ENCODE measurements at places on chromosomes 12 and 14.

GRCh38 chr14:53534841-53535240 is 381.7 kb upstream of the DDHD1 start:
- DNase-seq: no peak

DNA sequence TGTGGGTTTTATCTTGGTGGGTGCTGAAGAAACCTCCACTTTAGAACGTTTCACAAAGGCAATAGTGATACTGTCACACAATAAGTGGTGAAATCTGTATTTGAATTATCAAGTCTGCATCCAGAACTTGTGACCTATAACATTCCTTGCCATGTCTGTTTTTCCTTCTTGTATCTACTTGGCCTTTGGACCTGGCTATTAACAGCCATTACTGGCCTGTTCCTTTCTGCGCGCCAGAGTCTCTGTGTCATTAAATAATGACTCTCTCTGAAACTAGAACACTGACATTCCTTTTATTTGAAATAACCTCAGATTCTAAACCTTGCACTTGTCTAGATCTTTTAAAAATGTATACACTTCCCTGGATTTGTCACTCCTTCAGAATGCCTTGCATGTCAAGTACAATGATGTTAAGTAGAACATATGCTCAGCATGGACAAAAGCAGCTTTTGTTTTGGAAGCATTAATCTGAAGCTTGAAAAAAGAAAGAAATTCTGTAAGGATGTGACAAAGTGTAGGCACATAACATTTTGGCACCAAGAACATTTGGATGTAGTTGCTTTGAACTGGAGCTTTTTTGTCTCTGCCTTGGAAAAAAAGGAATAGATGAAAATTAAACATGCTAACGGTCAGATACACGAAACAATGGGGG is 95.5 kb upstream of the RPL10L start:
- DNase-seq: no peak

DNA sequence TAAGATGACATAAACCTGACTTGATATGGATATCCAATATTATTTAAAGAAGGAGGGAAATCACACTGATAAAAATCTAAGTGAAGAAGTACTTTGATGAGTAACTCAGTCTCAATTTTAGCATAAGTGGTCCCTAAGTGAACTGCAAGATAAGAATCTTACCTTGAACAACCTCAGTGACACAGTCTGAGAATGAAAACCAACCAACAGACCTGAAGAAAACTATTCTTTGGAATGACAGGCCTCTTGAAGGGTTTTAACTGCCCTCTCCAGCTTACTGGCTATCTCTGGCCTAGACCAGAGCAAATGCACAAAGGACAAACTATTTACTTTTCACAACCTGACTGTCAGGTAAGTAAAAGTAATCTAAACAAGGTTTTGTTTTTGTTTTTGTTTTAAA is 44.7 kb downstream of the CPM start:
- peak; percentile 23 for DNase-seq

DNA sequence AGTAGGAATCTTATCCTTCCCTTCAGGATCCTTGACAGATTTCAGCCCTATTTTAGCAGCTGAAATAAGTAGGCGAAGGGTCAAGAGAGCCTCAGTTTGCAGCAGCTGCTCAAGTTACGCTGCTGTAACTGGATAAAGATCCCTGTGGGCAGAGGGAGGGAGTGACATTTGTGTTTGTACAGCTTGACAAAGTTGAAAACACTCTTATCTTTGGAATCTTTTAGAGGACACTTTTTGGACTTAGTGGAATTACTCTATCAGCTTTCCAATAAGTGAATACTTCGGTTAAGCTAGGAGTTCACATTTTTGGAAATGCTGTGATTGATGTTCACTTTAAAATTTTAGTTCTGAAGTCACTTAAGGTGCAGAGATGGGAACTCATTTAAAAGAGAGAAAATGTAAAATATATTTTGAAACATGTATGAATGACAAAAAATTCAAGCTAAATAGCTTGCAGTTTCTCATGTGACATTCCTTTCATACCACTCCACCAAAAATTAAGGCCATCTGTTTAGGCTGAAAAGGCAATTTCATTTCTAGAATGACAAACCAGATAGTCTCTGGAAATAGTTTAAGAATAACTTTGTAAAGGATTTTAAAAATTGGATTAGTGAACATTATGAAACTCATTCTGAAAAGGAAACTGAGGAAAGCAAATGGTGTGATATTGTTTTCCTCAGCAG is 55.2 kb downstream of the SLC38A4 start:
- DNase-seq: no peak

DNA sequence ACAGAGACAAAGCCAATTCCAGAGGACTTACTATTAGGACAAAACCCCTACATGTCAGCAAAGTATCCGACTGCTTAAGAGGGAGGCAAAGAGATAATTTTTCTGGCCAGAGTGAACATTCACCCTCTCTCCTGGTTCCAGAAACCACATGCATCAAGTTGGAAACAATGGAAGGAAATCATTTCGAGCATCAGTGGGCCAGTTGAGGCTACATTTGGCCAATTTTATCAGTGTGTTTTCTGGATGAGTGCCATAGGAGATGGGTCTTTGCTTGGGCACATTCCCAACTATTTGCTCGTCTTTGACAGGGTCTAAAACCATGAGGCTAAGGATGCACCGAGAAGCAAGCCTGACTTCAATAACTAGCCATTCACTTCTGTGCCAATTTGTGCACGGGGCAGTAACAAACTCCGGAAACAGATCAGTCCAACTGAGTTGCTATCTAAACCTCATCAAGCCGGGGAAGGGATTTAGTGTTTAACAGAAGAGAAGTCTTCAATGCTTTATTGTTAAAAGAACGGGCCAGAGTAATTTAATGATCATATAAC is 17.4 kb downstream of the EGLN3 start:
- no peak for DNase-seq

GRCh38 chr14:41476526-41476925 is 130.2 kb upstream of the LRFN5 start:
- DNase-seq: no peak

DNA sequence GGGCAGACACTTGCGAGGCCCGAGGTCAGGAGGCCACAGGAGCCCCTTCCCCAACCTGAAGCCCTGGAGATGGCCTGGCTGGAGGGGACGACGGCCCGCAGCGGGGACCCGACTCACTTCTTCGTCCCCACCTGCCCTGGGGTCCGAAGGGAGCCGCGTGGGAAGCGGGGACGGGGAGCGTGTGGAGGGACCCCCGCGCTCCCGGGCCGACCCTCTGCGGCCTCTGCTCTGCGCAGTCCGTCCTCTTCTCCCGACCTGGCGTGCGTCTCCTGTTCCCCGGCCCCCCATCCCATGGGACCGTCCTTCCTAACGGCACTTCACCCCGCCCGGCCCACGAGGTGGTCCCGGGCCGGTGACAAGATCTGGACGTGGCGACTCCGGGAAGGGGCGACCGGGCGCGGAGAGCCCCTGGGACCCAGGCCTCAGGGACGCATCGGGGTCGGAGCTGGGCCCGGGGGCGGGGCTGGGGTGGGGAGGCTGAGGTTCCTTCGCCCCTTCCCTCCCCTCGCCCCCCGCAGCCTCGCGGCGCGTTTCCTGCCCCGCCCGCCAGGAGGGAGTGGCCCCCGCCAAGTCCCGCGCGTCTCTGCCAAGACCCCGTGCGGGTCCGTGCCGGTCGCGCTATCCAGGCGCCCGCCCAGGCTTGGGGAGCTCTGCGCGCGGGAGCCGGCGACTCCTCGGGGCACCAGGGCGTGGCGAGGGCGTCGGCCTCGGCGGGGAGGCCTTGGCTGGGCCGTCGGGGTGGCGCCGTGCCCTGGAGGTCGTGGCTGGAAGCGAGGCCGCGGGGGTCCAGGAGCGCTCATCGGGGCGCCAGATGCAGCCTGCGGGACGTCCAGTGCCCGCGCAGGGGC is 97.1 kb downstream of the TNFAIP2 start:
- no peak for DNase-seq

- no peak for DNase-seq
Measured at GRCh38 chr14:82854131-82854530, 1320.5 kb upstream of the SEL1L start.

GRCh38 chr12:77437206-77437605 is 371.8 kb upstream of the E2F7 start:
- no peak for DNase-seq

DNA sequence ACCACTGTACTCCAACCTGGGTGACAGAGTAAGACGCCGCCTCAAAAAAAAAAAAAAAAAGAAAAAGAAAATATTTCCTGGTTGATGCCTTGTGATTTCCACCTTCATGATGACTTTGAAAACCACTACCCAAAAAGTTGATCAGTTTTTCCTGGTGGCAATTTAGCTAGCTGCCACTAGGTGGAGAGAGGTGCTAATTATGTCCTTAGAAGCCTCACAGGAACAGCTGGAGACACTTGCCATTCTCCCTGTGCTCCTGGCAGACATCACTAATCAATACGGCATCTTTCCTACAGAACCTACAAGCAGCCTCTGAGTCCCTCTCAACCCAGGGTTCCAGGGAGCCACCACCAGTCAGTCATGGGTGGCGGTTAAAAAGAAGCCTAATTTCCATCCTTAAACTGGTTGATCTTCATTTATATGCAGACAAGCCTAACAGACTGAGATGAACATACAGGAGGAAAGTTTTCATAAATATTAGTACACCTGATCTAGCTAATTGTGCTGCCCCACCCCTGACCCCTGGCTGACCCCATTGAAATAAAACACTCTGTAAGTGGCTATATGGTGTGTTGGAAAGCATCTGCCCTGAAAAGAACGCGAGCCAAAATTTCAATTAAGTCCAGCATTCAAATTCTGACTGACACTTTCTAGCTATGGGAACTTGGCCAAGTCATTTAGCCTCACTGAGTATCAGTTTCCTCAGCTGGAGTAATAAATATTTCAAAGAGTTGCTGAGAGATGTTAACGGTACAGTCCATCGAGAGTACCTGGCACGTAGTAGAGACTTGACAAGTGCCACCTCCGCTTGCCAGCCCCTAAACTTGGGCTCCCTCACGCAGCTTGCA is 6.2 kb upstream of the OAS1 start:
- peak; percentile 24 for DNase-seq

DNA sequence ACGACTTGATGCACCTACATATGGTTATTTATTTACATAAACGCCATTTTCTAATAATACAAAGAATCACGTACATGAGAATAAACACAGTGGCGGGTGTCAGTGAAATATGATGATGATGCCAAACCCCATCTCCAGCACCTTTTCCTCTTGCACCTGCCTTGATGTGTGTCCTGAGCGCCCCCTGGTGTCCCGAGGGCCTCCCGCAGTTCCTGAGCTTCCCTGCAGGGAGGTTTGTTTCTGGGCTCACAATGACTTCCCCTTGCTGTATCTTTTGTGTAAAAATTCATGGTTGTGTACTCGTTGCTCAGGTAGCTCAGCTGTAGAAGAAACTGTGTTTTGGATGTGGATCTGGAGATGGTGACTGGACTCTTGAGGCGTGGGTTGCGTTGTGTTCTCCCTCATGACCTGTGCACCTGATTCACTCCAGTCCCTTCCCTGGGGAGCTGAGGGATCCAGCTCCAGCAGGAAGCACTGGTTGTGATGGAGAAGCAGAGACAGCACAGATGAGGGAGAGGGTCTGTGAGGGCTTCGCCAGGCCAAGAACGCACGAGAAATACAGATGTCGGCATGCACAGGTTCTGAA is 1037.8 kb downstream of the TMEM121 start:
- peak; percentile 39 for DNase-seq

- no peak for DNase-seq
Measured at GRCh38 chr12:20006871-20007730, 361.2 kb upstream of the PDE3A start.

- DNase-seq: no peak
Measured at GRCh38 chr12:66017736-66018135, 112.8 kb downstream of the LLPH start.

DNA sequence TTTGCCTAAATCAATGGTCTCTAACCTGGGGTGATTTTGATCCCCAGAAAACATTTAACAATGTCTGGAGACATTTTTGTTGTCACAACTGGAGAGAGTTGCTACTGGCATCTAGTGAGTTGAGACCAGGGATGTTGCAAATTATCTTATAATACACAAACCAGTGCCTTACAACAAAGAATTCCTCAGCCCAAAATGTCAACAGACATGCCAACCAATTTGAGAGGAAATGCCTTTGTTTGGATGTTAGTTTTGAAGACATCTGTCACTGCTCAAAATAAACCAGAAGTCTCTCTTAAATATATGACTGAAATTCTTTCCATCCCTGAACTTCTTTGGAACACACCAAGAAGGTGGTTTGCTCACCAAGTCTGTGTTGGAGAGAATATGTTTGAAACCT is 336.9 kb upstream of the ATP2B1 start:
- DNase-seq: no peak
